ENCODE measurements at places on chromosomes 7 and 10. TPM values are rescaled to one million over a fixed set of nuclear protein-coding genes. Genes with fewer than 3 reads are reported as not detected.

GRCh38 chr10:119653209-119653608 is 2.0 kb downstream of the BAG3 start:
- DNase-seq = no peak

- DNase-seq = no peak
Observed at GRCh38 chr10:18649364-18649959, 1.9 kb downstream of the NSUN6 start.

ALOX5 gene
- total RNA-seq = 25.7 TPM

TYW1B gene
- total RNA-seq = 4.9 TPM

GRCh38 chr7:158469396-158470051 is 118.1 kb downstream of the PTPRN2 start:
- no peak for DNase-seq

- no peak for DNase-seq
Observed at GRCh38 chr7:102983602-102984001, 70.8 kb downstream of the LRRC17 start.

GPNMB gene
- 48.1 TPM for total RNA-seq

GAD2 gene
- 0.11 TPM for total RNA-seq

DNA sequence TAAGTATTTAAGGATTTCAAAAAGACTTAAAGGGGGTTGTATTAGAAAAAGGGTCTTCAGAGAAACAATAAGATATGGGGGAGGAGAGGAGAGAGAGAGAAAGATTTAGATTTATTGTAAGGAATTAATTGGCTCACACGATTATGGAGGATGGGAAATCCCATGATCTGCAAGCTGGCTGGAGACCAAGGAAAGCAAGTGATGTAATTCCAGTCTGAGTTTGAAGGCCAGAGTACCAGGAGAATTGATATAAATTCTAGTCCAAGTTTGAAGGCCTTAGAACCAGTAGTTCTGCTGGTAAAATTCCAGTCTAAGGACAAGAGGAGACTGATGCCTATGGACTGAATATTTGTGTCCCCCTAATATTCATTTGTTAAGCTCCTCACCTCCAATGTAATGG is 20.6 kb upstream of the SLC13A1 start:
- DNase-seq = no peak

GRCh38 chr10:36168777-36169176 is 526.7 kb upstream of the FZD8 start:
- DNase-seq = no peak

DNA sequence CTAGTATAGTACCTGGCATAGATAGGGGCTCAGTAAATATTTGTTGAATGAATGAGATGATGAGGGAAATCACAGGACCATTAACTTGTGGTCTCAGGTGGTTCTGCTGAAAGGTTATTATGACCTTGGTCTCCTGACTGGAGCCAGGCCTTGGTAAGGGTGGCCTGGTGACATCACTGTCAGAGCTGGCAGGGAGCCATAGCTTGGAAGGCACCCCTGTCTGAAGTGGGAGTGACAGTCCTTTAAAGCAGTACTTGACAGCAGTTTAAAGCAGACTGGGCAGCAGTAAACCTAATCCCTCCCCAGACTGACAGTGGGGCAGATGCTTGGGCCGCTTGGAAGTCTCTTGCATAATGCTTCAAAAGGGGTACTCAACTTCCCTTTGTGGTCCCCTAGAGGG is 13.4 kb downstream of the DPCD start:
- DNase-seq = no peak

- no peak for DNase-seq
Observed at GRCh38 chr10:114576132-114576487, 82.0 kb downstream of the ABLIM1 start.

NPTX2 gene
- 7.2 TPM for total RNA-seq

DNA sequence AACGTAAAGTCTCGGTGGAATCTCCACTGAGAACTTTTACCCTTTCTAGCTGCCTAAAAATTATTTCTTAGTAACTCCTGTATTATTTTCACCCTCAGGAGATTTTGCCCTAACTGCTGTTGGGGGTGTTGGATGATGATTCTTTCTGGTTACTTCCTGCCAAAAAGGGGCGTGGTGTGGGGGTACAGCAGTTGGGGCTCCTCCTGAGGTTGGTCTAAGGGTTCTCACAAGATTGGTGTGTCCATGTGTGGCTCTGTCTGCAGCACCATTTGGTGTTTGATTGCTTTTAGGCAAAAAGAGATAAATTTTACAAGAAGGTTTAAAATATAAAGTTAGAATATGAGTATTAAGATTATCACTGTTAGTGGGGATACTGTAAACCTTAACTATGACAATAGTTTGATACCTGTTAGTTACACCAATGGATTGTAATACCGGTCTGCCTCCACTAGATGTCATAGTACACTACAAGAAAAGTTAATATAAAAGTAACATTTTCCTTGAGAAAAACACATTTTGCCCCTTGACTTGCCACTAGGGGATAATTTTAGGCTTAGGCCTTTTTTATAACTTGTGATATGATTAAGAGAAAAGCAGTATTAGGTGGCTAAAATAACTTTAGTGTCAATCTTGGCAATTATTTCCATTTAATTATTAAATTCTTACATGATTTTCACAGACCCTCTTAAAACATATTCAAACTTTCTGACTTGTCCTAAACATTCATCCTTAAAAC is 928.7 kb downstream of the IPMK start:
- no peak for DNase-seq

DNA sequence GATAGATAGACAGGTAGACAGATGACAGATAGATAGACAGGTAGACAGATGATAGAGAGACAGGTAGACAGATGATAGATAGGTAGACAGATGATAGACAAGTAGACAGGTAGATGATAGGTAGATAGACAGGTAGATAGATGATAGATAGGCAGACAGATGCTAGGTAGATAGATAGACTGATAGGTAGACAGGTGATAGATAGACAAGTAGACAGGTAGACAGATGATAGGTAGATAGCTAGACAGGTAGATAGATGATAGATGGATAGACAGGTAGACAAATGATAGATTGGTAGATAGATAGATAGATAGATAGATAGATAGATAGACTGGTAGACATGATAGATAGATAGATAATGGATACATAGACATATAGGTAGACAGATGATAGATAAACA is 93.4 kb upstream of the ADRB1 start:
- no peak for DNase-seq

GRCh38 chr7:29467193-29467926 is 96.3 kb upstream of the PRR15 start:
- DNase-seq = no peak

DNA sequence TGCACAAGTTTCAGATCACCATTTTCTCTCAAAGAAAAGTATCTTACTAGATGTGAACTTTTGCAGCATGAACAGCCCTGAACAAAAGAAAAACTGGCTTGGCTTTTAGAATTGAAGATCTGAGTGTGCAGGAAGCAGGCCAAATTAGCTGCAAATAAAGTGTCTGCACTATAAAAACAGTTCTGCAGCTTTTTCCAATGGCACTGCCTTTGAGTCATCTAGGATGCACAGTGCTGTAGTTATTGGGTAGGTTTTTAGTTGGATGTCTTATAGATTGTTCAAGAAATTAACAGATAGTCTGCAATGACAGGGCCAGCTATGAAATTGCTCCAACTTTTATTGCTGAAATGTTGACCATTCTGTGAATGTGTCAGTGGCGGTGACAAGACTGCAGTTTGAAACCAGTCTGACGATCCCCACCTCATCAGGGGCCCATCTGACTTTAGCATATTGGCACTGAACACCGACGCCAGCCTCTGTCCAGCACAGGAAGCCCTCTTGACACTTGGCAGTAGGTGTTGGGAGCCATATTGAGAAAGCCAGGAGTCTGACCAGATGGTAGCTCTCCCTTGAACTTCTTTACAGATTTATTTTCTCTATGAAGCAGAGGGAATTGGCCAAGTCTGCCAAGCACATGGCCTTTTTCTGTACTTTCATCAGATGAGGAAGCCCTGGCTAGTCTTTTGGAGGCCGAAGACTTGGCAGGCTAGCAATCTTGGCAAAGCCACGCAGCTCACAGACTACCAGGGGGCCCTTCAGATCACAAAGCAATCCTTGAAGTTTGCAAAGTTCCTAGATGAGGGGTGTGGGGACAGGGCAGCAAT is 490.6 kb downstream of the NEBL start:
- DNase-seq = no peak

IFIT3 gene
- 23.4 TPM for total RNA-seq

GRCh38 chr10:28181478-28182096 is 121.3 kb downstream of the MPP7 start:
- DNase-seq = no peak

DNA sequence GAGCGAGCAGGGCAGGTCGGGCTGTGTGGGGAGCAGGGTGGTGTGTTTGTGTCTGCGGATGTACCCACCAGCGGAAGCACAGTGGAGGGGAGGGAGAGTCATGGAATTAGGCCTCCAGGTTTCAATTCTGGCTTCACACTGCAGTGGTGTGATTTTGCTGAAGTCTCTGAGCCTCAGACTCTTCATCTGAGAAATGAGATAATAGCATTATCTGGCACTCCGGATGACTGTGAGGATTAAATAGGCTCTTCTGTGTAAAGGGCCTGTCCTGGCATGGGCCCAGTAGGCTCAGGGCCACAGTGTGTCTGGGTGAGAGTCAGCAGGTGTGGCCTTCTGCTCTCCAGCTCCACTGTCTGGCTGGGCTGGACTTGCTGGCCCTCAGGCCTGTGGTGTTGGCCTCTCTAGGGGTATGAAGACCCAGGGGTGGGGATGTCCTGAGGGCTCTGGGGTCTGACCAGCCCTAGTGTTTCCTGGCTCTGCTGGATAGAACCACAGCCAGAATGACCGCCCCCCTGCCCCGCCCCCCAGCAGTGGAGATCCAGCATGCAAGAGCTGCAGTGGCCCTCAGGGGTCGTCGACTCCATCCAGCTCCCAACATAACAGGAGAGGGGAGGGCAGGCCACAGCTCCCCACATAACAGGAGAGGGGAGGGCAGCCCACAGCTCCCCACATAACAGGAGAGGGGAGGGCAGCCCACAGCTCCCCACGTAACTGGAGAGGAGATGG is 178.6 kb downstream of the RPS24 start:
- DNase-seq = no peak

GRCh38 chr10:33253411-33253810 is 81.1 kb downstream of the NRP1 start:
- no peak for DNase-seq

- no peak for DNase-seq
Observed at GRCh38 chr7:150842716-150843115, 9.6 kb upstream of the AOC1 start.

MOGAT3 gene
- total RNA-seq = not detected

OR9A2 gene
- 1.1 TPM for total RNA-seq

GRCh38 chr7:20270867-20271266 is 53.7 kb upstream of the MACC1 start:
- no peak for DNase-seq

NPFFR1 gene
- 0.05 TPM for total RNA-seq

GRCh38 chr7:118003476-118003875 is 130.2 kb upstream of the CTTNBP2 start:
- DNase-seq = no peak

CCDC7 gene
- total RNA-seq = 109 TPM

- DNase-seq = no peak
Observed at GRCh38 chr7:65983965-65984658, 2.1 kb upstream of the GUSB start.

DNA sequence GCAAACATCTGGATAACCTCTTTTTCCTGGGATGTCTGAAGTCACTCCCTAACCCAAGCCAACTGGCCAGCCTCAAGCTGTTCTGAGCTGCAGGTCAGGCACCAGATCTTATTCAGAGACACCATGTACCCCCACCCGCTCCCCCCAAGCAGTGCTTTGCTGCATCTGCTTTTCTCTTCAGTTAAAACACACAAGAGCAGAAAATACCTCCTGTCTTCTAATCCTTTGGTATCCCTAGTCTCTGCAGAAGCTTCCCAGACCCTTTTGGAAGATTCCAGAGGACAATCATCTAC is 3.0 kb downstream of the ZNF488 start:
- no peak for DNase-seq

DNA sequence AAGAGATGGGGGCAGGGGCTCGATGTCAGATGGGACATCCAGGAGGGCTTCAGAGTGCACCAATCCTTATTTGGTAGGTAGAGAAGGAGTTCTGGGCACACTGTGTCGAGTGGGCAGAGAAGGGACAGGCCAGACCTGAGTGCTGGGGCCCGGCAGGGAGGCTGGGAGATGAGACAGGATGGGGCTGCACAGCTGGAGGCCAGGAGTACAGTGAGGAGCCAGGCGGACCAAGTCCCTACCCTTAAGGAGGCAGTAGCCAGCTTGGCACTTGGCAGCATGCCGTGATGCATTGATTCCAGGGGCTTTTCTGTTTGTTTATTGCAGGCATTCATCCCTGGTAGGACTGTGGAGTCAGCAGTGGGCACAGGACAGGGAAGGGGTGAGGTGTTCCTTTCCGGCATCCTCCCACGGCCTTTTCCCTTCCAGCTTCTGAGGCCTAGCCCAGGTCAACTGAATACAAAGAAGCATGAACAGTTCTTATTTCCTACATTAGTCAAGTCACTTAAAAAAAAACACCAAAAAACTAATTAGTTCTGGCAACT is 168.8 kb upstream of the CDCA7L start:
- DNase-seq = no peak

- DNase-seq = peak; percentile 49
Observed at GRCh38 chr7:30594048-30594539, 584 bp upstream of the GARS1 start.

CUZD1 gene
- total RNA-seq = 0.63 TPM

NPSR1 gene
- total RNA-seq = 0.58 TPM

GRCh38 chr10:49325916-49326783 is 27.2 kb downstream of the C10orf71 start:
- DNase-seq = no peak

PRKCQ gene
- 3.2 TPM for total RNA-seq

ASAH2 gene
- total RNA-seq = 1.1 TPM

DNA sequence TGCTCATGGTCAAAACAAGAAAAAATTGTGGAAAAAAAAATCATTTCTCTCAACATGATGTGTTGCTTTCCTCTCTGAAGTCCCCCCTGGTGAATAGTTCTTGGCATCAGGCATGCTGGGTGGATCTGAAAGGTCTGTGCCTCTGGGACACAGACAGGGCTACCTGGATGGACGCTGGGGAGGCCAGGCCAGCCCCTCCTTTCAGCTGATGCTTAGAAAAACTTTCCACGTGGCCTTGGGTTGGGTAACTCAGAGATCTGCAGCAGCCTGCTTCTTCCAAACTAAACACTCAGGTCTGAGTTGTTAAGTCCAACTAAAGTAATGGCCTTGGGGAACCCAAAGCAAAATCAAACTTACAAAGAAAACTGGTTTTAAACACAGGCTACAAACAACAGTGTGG is 113.0 kb downstream of the CCDC3 start:
- DNase-seq = no peak

DNA sequence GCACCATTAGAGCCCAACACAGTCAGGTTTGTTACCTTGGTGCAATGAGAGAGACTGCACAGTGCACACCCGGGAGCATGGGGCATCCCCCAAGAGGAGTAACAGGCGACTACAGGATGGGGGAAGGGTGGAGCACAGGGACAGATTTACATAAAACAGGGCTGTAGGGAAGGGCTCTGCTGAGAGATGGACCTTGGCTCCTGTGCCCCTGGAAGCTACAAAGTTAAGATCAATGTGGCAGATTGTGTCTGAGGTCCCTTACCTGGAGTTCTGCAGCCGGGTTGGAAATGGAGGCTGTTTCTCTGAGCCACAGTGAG is 13.7 kb upstream of the SLC18A3 start:
- no peak for DNase-seq

GRCh38 chr7:50227726-50228125 is 76.8 kb upstream of the IKZF1 start:
- no peak for DNase-seq

BTAF1 gene
- total RNA-seq = 81.8 TPM

ARHGEF35 gene
- total RNA-seq = 6.5 TPM

- no peak for DNase-seq
Observed at GRCh38 chr7:151631953-151632749, 112.5 kb upstream of the RHEB start.

EPO gene
- total RNA-seq = not detected
